ENCODE measurements at places on chromosomes 4 and X.

- DNase-seq = no peak
Measured at GRCh38 chr4:66769441-66769840, 775.9 kb downstream of the CENPC start.

- no peak for DNase-seq
Measured at GRCh38 chr4:37452952-37453280, 208.4 kb downstream of the NWD2 start.

- no peak for DNase-seq
Measured at GRCh38 chrX:38103857-38104812, 97.8 kb downstream of the SYTL5 start.

DNA sequence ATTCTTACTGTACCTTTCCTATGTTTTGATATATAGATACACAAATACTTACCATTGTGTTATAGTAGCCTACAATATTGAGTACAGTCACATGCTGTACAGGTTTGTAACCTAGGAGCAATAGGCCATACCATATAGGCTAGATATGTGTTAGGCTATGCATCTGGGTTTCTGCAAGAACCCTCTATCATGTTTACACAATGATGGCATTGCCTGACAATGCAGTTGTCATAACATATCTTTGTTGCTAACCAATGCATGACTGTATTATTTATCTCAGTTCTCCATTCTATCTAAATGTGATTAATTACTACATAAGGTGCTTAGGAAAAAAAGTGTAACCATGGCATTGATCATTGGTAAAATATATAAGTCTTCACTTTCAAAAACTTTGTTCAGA lies 10.0 kb upstream of the SPCS3 start:
- DNase-seq = no peak

DNA sequence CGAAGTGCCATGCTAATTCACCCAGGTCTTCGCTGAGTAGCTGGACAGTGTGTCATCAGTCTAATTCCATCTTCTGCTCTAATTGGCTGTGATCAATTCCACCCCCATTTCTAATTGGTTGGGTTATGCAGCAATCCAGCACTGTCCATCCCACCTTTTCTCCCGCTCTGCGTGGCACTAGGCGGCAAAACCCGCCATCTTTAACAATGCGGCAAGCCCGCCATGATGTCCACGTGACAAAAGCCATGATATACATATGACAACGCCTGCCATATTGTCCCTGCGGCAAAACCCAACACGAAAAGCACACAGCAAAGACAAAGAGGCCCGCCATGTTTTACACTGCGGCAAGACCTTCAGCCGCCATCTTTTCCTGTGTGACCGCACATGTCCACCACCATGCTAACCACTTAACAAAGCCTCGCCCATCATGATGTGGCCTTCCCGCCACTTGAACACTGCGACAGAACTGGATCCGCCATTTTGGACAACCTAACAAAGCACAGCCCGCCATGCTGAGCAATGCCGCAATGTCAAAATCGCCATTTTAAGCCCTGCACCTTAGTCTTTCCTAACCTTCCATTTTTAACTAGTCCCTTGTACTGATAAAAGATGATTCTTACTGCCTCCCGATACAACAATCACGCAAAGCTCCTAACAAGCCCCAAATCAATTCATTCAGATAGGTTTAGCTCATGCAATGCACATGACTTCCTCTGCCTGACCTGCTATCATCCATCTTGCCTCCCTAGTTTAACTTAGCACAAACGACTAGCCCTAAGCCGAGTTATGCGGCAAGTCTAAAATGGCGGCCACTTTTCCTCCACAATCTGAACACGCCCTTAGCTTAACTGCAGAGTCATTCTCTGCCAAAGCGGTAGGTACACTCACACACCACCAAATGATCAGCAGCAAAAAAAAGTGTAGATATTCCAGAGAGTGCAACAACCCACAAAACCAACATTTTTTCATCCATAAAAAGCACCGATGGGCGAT lies 288.3 kb downstream of the CHIC1 start:
- no peak for DNase-seq

DNA sequence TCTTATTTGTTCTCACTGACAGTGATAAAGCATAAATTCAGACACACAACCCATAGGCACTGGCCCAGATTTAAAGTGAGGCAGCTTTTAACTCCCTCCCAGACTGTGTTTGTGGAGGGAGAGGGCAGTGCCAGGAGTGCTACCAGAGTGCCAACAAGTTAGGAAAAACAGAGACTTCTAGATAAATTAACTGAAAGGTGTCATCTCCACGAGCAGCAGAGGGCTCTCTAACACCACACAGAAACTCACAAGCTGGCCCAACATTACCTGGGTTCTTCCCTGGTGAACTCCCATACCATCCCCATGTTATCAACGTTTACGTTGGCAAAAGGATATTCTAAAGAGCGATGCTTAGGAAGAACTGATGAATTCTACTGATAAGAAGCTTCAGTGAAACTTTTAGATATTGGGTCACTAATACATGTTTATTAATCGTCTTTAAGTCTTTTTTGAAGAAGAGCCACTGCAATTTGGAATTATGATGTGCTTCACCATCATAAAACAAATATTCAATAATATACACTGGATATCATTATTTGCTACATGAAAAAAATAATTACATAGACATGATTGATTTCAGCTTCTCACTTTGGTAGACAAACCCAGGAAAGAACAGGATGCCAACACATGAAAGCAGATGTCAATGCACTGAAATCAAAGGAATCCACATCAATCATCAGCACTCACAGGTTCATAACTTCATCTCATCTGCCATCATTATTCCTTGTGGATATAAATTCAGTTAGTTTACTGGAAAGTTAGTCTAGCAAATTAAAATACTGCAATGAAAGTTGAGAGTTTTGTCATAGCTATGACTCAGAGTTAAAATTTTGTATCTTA lies 121.2 kb upstream of the NAP1L5 start:
- no peak for DNase-seq

DNA sequence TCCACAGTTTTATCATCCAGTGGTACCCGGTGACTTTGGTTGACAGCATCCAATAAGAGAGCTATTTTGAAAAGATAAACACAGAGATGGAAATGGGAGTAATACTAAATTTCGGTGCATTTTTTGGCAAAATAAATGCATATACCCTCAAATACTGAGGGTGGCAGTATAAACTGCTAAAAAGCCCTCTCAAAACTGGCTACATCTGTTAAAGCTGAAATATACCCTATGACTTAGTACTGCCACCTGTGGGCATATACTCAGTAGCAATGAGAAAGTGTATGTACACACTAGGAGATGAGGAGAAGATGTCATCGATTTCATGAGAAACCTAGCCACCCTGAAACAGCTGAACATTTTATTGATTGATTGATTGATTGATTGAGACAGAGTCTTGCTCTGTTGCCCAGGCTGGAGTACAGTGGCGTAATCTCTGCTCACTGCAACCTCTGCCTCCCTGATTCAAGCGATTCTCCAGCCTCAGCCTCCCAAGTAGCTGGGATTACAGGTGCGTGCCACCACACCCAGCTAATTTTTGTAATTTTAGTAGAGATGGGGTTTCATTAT lies 12.2 kb upstream of the TMEM128 start:
- DNase-seq = no peak

- no peak for DNase-seq
Measured at GRCh38 chr4:139783741-139784484, 118.3 kb downstream of the MGST2 start.

DNA sequence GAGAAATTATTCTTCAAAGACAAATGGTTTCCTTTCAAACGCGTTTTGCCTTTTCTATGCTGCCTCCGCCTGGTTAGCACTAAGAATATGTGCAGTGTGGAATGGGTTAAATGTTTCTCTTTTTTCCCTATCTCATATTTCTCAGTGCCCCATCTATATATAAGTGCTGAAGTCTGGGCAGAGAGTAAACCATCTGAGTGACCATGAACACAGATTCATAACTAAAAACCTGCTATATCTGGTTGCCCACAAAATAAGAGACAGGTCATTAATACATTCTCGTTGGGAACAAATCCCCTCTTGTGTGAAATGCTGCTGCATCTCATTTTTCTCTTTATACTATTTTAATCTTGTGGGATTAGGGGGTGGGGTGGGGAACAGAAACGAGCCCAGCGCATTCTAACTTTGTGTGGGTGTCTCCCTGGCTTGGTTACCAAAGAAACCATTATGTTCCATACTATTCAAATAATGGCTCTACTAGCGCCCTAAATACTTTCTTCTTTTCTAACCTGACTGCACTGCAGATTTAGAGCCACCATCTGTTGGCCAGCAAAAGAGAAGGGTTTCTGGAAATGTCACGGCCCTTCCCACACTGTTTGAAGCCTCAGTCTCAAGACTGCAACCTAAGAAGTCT lies 42.2 kb upstream of the PTCHD1 start:
- DNase-seq = no peak

- DNase-seq = no peak
Measured at GRCh38 chrX:52265713-52266112, 81.0 kb downstream of the MAGED4 start.

- no peak for DNase-seq
Measured at GRCh38 chr4:115149106-115149505, 35.7 kb upstream of the NDST4 start.

- no peak for DNase-seq
Measured at GRCh38 chrX:37666516-37666915, 19.1 kb upstream of the XK start.

- no peak for DNase-seq
Measured at GRCh38 chrX:45712067-45712466, 511.4 kb upstream of the DIPK2B start.

- DNase-seq = no peak
Measured at GRCh38 chr4:122252584-122252983, 100.5 kb downstream of the BLTP1 start.

DNA sequence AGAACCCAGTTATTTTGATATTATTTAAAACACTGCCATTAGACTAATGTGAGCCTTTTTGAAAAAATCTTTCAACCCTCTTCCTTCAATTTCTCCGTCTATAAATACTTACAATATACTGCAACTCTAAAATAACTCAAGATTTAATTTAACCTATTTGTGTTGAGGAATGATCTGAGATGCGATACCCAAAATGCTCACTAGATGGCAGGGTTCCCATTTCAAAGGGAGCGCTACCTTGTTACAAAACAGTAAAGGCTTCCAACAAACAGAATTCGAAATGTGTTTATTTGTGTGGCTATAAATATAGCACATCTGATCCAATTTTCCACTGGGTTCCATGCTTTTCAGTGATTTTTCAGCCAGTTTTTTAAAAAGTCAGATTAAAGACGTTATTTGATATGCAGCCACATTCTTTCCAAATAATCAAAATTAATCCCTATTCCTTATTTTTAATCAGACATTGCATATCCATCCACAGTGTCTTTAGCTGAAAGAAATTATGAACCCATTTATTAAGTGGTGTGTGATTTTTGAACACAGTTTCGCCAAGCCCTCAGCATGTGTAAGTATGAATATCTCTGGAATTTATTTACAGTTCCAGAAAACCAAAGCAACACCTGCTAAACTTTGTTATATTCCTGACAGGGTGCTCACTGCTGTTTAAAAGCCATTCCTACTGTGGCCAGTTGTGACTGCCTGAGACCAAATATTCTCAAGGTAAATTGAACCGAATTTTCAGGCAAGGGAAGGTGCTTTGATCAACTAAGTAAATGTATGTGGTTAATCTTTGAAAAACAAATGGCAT lies 668.0 kb upstream of the LCORL start:
- DNase-seq = no peak

- no peak for DNase-seq
Measured at GRCh38 chr4:113561092-113561491, 200.4 kb downstream of the CAMK2D start.

GRCh38 chrX:4240541-4241194 lies 527.2 kb upstream of the PRKX start:
- DNase-seq = no peak

DNA sequence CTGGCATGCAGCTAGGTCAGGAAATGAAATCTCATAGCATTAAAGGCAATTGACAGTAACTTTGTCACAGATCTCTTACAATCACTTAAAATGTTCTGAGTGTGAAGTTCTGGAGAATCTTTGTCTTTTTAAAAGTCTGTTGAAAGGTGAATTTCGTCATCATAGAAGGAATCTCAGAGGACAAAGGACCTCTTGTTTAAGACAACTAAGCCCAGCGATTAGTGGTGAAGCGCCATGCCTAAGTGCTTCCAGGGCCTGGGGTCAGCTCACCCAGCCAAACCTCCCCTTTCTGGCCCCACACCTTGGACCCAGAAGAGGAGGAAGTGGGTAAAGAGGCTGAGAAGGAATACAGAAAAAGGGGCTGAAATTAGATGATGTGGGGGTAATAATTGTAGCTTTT lies 8.5 kb downstream of the FRMD7 start:
- DNase-seq = no peak

GRCh38 chr4:153479101-153479500 lies 12.9 kb downstream of the TMEM131L start:
- DNase-seq = no peak

DNA sequence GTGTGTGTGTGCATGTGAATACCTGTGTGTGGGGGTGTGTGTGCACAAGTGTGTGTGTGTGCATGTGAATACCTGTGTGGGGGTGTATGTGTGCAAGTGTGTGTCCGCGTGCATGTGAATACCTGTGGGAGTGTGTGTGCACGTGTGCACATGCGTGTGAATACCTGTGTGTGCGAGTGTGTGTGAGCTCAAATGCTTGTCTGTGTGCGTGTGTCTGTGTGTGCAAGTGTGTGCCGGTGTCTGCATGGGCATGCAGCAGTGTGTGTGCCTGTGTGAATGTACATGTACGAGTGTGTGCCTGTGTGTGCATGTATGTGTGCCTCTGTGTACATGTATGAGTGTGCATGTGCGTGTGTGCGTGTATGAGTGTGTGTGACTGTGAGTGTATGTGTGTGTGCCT lies 5.0 kb downstream of the DOK7 start:
- DNase-seq = no peak

- no peak for DNase-seq
Measured at GRCh38 chrX:68660746-68661145, 13.3 kb downstream of the STARD8 start.

DNA sequence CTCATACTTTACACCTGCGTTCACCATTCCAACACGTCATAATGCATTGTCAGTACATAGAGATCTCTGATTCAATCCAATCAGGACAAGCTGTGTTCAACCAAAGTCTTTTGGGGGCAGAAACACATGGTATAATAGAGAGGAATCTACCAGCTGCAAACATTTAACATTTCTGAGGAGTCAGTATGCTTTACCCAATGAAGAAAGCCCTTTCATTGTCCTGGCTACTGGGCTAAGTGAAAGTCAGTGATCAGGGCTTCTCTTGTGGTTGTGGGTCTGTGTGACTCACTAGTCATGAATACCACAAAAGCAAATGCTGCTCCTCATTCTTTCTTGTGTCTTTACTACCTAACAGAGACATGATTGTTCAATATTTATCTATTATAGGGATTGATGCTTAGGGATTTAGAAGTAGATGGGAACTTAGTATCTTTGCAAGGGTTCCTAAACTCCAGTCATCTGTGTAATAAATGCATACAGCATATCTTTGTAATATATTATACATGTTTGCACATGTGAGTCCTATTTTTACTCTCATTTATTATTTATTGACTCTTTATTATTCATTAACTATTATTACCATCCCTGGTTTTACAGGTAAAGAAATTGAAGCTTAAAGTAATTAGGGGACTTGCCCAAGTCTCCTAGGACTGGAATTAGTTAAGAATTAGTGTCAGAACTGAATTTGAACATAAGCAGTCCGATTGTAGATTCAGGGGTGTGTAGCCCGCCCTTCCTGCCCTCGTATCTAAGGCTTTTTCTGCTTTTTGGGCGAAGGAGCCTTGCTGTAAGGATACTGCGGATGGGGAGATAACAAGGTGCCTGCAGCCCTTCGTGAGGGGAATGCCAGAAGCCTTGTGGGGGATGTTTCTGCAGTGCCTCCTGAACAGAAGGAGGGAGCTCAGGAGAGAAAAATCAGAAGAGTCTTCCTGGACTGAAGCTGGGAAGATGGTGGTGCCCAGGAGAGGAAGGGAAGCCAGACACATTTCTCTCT lies 353.1 kb upstream of the BOD1L1 start:
- no peak for DNase-seq
